ENCODE measurements at places on chromosomes 5 and 9.

DNA sequence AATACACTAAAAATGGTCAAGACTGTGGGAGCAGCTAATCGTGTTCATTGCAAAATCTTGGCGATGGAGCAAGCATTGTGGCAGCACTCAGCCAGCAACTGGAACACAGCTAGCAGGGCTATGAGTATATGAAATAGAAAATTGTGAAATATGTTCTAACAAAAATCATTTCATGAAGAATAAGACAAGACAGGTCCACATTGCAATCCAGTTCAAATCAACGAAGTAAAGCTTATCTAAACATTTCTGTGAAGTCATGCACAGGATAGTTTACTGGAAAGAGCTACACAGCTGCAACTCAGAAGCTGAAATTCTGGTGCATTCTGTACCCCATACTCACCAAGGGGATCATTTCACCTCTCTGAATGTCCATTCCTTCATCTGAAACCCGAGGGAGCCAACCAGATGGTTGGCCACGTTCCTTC, 5.3 kb upstream of the NFIL3 start:
- no peak for DNase-seq

DNA sequence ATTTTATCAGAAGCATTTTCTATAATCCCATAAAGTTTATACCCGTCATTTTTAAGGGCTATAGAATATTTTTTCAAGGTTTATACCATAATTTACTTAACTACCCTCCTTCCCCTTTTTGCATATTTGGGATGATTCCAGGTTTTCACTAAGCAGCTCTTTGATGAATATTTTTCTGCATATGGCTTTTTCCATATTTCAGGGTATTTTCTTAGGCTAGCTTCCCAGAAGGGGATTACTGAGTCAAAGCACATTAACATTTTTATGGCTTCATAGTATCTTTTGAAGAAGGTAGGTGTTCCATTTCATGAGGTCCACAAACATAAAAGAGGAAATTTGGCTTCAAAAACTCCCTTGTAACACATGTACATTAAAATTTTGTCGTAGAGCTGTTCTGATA, 14.6 kb upstream of the COL15A1 start:
- no peak for DNase-seq

GRCh38 chr9:112861638-112862555, 28.8 kb downstream of the SLC46A2 start:
- no peak for DNase-seq

GRCh38 chr5:16784088-16784487, 152.0 kb downstream of the MYO10 start:
- DNase-seq = no peak

DNA sequence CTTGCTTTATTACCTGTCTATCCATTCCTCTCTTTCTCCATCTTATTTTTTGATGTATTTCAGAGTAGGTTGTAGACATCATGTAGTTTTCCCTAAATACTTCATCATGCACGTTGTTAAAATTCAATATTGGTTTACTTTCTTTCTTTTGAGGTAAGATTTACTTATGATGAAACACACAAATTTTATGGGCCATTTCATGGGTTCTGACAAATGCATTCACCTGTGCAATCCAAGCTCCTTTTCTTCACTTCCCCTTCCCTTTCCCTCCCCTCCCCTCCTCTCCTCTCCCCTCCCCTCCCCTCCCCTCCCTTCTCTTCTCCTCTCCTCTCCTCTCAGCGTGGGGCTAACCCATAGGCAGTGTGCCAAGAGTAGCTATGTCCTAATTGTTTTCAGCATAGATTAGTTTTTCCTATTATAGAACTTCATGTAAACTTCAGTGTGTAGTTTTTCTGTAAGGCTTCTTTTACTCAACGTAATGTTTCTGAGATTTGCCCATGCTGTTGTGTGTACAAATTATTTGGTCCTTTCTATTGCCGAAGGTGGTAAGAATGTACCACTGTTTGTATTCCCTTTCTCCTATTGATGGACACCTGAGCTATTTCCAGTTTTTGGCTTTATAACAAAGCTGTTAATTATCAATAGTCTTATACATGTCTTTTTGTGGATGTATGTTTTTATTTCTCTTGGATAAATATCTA, 92.9 kb upstream of the CLINT1 start:
- DNase-seq = no peak

Measured in activated CD4-positive, alpha-beta T cell treated with anti-CD3 and anti-CD28 coated beads, Interleukin-2, amount 50 U/mL, for 1 hour (primary cell).